ENCODE measurements at places on chromosomes 13 and 19.

DNA sequence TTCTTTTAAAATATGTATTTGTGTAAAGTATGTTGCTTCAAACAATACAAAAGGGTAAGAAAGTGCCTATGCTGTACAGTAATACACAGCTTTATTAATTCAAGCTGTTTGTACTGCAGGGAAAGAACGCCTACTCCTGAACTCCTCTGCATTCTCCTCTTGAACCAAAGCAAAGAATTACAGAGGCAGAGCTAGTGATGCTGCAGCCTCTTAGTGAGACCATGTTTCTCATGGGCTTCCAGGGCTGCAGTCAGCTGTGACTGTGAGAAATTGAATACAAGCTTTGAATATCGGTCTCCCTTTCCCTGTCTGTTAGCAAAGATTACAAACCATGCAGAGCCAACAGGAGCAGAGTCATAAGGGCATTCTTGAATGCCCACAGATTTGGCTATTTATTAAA is 248.5 kb downstream of the SLITRK1 start:
- no peak for DNase-seq

DNA sequence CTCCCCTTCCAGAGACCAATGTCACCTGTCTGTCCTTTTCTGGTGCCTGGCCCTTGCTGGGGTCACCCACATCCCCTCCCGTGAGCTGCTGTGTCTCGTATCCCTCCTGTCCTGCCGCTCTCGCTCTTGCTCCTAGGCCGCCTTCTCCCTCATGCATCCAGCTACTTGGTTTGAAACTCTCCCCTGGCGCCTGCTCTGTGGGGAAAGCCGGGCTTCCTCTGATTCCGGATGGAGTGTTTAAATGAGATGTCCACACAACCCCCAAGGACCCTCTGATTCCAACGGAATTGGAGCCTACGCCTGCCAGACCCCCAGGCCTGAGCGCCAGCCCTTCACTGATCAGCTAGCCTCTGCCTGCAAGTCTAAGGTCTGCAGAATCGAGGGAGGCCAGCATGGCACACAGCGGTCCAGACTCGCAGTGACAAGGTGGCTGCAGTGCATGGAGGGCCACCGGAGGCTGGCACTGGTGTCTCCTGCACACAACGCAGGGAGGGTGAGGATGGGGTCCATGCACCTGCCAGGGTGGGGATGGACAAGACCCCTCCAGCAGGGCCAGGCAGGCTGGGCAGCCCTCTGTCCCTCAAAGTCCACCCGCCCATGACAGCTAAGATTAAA is 47.2 kb downstream of the RFX2 start:
- no peak for DNase-seq

DNA sequence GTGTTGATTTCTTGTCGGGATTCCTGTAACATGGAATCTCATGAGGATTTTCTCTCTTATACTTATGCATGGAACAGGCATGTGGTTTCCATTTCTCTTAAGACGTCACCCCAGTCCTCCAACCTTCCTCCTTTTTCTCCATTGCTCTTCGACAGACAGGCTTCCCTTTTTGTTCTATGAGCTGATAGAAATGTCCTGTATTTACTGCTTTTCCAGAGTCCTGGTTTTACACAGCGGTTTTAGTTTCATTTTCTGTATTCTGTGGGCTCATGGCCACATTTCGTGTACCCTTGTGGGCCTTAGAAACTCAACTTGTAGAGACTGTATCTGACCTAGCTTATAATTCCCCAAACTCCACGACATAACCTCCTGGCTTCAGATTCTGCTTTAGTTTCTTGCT is 113.1 kb downstream of the PAN3 start:
- DNase-seq: no peak

- peak; percentile 67 for DNase-seq
These were observed 146.9 kb downstream of the KDM4B start for GRCh38 chr19:5115771-5116202.

- no peak for DNase-seq
These were observed 53.0 kb downstream of the NAA16 start for GRCh38 chr13:41364043-41364442.
